ENCODE measurements at places on chromosomes 5 and 9.

GRCh38 chr9:126842977-126843799 lies 17.3 kb upstream of the ZBTB34 start:
- DNase-seq, result no peak

- no peak for DNase-seq
These were observed 237.8 kb downstream of the ARRDC3 start for GRCh38 chr5:91145333-91145620.

- no peak for DNase-seq
These were observed 130.4 kb upstream of the RFX3 start for GRCh38 chr9:3656224-3656623.

GRCh38 chr9:108664309-108665255 lies 191.2 kb downstream of the ACTL7B start:
- no peak for DNase-seq

GRCh38 chr9:133597316-133597957 lies 11.8 kb downstream of the FAM163B start:
- DNase-seq, result no peak

- no peak for DNase-seq
These were observed 8.9 kb upstream of the FBP1 start for GRCh38 chr9:94648185-94648584.

GRCh38 chr5:87319469-87319868 lies 51.8 kb downstream of the RASA1 start:
- DNase-seq, result no peak

GRCh38 chr9:134557331-134557730 lies 84.3 kb upstream of the COL5A1 start:
- no peak for DNase-seq

- no peak for DNase-seq
These were observed 847.0 kb downstream of the TLE1 start for GRCh38 chr9:80842389-80842788.

DNA sequence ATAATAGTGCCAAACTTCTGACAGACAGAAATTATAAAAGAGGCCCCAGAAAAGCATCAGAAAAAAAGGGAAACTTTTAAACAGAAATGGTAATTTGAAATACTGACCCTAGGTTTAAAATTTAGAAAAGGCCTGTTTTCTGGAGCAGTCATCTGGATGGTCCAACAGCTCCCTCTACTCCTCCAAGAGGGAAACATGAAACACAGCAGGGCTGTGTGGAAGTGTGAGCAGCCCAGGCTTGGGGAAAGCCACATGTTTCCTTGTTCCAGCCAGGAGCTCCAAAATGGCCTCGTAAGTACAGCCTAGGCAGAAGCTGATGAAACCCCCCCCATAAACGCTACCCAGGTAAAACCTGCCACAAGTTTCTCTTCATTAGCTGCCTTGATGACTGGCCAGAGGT lies 499.3 kb upstream of the ADAMTS16 start:
- DNase-seq, result no peak

DNA sequence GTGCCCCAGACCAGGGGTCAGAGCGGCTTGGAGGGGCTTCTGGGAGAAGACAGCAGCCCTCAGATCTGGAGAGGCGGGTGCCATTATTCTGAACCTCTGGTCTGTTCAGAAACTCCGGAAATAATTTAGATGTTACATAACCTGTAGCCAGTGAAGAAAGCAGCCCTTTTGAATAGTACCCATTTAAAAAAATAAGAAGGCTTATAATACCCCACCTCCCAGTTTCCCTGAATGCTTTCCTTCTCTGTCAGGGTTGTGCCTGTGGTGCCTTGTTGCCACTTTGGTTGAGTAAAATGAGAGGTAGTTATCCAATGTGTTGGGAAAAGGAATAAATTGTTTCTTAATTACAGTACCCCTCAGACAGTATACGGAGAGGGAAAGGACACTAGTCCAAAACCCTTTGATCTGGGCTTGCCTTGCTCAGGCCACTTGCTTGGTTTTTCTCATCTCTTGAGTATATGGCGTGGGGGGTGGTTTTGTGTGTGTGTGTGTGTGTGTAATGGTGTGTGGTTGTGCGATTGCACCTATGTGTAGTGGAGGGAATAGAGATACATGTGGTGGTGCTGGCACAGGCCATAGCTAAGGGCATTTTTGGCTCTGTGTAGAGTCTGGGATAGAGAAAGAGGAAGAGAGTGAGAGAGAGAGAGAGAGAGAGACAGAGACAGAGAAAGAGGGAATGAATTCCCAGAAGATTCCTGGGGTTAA lies 59.1 kb upstream of the TLR4 start:
- DNase-seq, result no peak

GRCh38 chr9:137433916-137434431 lies 7.2 kb downstream of the ENTPD8 start:
- DNase-seq, result no peak

GRCh38 chr5:135578305-135578684 lies 496 bp downstream of the CXCL14 start:
- no peak for DNase-seq

DNA sequence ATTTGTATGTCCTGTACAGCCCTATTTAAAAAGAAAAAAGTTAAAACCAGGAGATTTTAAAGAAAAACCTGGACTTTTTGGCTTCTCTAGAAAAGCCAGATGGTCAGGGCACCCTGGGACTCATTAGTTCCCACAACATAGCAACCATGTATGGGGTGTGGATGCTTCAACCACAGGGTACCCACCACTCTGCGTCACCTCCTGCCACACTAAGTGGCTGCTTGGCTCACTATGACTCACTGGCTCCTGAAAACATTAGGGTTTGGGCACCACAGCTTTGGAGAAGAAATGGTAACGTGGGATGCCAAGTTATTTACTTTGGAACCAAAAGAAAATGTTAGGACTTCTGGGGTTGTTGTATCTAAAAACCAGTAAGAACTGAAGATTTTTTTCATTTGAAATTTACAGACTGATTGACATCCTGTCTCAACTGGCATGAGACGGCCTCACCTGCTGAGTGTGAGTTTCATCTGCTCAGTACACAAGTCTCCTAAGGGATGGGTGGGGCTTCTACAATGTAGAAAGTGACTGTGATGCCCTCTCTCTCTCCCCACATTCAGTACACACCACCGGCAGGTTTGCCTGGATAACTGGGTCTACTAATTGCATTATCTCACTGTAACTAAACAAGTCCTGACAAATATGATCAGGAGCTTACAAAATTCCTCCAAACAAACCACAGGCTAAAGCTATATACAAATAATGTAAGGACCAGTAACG lies 103.9 kb downstream of the ESM1 start:
- no peak for DNase-seq

All from AG08396 (cell line).